ENCODE measurements at places on chromosomes 13 and 19. TPM values are rescaled to one million over a fixed set of nuclear protein-coding genes. Genes with fewer than 3 reads are reported as not detected.

Gene MARCHF2
- total RNA-seq, result 17.5 TPM

Gene SWSAP1
- total RNA-seq, result 2.2 TPM

Gene HCST
- 114 TPM for total RNA-seq

Gene SHISA2
- 6.4 TPM for total RNA-seq

Gene NTF4
- not detected for total RNA-seq

Gene KLK2
- total RNA-seq, result not detected

Gene SARS2
- 26.1 TPM for total RNA-seq

All from CD8-positive, alpha-beta T cell (primary cell).